ENCODE measurements at places on chromosomes 16 and 17.

DNA sequence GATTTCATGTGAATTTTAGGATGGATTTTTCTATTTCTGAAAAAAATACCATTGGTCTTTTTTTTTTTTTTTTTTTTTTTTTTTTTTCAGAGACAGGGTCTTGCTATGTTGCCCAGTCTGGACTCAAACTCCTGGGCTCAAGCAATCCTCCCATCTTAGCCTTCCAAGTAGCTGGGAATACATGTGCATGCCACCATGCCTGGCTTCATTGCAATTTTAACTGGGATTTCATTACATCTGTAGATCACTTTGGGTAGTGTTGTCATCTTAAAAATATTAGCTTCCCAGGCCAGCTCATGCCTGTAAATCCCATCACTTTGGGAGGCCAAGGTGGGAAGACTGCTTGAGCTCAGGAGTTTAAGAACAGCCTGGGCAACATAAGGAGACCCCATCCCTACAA is 54.8 kb downstream of the TOM1L2 start:
- DNase-seq, result no peak

DNA sequence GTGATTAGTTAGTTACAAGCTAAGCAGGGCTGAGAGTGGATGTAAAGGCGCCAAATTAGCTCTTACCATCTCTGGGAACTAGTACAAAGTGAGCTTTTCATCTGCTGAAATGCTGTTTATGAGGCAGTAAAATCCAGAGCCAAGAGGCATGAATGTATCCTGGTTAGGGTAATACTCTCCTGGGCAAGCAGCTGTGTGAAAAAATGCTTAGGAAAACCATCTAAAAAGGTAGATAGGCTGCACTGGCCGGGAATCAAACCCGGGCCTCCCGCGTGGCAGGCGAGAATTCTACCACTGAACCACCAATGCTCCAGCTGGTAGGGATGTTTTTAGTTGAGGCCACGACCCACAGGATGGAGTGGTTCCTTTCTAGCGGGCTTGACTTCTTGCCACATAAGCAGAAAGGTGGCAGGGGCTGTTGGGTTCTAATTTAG is 23.0 kb downstream of the VAC14 start:
- no peak for DNase-seq

DNA sequence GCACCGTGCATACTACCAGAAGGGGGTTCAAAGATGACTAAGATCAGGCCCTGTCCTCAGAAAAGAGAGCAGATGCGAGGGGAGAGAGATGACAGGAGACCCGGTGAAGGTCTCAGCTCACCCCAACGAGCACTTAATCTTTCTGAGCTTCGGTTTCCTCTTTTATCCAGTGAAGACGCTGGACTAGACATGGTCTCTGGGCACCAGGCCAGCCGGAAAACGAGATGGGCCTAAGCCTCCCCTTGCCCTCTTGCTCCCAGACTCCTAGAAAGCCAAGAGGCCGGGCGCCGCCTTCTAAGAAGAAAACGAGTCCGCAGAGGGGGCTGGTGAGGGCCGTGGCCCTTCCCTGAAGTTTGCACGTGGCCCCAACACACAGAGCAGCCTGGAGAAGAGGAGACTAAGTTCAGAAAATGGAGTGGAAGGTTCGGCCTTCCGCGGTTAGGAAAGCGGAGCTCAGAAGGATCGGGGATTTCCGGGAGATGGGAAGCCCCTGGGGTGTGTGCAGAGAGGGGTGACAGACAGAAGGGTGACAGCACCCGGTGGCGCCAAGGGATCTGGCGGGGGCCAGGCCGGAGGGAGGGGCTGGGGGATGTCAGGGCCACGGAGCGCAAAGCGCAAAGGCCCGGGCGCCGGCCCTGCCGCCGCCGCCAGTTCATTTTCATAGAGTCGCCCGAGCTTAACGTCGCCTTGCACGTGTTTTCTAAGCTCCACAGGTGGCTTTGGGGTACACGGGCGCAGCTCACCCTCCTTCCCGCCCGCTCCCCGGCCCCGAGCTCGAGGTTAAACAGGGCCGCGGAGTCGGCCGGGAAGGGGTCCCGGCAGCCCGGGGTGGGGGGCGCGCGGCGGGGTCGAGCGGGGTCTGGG is 42.1 kb upstream of the BHLHA9 start:
- DNase-seq, result no peak

DNA sequence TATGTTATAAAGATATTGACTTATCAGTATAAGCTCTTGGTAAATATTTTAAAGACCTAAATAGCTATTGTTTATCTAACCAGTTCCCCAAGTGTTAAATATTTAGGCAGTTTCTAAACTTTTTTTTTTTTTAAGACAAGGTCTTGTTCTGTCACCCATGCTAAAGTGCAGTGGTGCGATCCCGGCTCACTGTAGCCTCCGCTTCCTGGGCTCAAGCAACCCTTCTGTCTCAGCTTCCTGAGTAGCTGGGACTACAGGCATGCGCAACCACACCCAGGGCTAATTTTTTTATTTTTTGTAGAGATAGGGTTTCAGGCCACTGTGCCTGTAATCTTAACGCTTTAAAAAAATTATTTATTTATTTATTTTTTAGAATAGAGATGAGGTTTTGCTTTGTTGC is 43.5 kb downstream of the SNX29 start:
- DNase-seq, result no peak

- no peak for DNase-seq
These were observed 19.8 kb downstream of the NPTX1 start for GRCh38 chr17:80456465-80457235.

Measured in NCI-H187 treated with DMSO at 0.1 percent for 48 hours (cell line).